ENCODE measurements at places on chromosomes 7 and 10.

- DNase-seq: no peak
These were observed 252.2 kb upstream of the HABP2 start for GRCh38 chr10:113300617-113301016.

DNA sequence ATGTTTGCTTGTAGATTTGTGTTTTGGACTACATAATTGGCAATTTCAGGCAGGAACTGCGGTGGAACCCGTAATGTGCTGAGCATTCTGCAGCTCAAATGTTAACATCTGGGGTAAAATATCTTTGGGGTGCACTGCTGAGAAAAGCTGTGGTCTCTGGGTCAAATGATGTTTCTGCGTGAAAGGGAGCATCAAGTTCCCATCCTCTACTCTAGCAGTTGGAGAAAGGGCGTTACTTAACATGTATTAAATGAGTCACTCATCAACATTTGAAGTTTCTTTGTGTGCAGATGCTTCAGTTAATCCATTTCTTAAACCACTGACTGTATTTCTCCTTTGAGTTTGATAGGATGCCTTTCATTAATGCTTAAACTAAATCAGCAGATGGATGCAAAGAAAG is 273.1 kb upstream of the PITRM1 start:
- DNase-seq: no peak

GRCh38 chr7:14420768-14421167 is 431.3 kb upstream of the ETV1 start:
- DNase-seq: no peak

GRCh38 chr10:17416442-17417211 is 37.8 kb downstream of the ST8SIA6 start:
- DNase-seq: no peak

GRCh38 chr7:43631559-43631958 is 48.7 kb downstream of the STK17A start:
- DNase-seq: no peak

Measured in omental fat pad (tissue), 4 donors.